ENCODE measurements at places on chromosomes 5 and 9.

DNA sequence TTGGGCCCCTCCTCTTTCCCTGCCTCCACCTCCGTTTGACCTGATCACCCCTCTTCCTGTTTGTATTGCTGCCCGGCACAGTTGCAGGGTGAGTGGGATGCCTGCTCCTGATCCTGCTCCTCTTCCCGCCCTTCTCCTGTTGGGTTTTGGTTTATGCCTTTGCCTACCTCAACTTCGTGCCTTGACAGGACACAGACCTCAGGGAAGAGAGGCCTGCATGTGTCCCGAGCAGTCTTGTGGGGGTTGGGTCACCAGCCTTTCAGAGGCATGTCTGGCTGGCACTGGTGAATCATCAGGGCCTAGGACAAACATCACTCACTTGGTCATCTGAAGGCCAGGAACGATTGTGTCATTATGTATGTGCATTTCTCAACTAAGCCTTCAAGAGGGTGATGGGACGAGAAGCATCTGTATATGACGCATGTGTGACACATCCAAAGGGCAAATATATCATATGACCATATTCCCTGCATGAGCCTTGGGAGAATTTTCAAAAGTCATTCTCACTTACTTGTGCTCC is 56.9 kb downstream of the NPR3 start:
- no peak for DNase-seq

DNA sequence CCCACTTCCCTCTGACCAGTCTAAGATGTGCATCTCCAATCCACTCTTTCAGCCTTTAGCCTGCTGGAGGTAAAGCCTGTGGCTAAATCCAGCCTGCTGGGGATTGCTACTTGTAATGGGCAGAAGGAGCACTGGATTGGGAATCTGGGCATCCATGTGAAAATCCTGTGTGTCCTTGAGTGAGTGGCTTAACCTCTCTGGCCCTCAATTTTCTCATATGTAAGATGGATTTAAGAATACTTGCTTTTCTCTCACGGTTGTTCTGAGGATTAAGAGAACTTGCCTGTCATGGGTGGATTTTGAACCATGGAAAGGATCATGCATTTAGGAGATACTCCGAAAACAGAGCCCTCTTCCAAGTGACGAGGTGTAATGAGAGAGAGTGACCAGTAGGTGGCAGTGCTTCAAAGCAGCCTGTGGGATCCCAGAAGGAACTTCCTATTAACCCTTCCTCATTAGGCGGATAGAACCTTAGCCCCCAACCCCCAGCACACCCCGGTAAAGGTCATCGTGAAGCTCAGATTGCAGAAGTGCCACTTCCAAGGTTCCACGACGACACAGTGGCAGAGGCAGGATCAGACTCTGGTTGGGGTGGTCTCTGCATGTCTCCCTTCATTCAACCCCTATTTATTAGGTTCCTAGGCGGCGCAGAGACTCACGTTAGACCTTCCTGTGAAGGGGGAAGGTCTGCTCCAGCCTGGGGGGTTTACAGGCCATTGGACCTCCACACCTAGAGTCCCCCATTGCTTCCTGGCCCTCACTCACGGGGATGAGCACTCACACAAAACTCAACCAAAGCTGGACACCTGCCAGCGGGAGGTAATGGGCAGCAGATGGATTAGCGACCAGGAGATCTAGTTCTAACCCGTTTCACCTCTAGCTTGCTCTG is 68.7 kb upstream of the ZNF618 start:
- DNase-seq, result no peak

- no peak for DNase-seq
These were observed 200.0 kb downstream of the ACTL7B start for GRCh38 chr9:108655818-108656217.

- DNase-seq, result no peak
These were observed 29.8 kb downstream of the ANKRD33B start for GRCh38 chr5:10593531-10594181.

- no peak for DNase-seq
These were observed 350.5 kb downstream of the ADGRV1 start for GRCh38 chr5:90909101-90909503.

GRCh38 chr5:154090656-154091055 is 51.9 kb downstream of the MFAP3 start:
- DNase-seq, result no peak

DNA sequence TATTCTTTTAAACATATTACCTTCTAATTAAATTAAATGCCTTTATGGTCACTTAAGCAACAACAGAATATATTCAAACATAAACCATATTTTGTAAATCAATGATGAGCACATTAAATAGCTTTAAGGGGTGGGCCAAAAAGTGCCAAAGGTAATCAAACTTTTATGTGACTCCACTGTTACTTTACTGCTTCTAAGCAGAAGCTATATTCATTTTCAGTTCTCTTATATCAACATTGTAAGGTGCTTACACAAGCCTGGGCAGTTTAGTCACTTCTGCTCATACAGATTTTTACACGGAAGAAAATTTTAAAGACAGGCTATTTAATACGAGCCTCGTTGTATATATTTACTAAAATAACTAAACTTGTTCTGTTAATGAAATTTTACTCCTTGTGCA is 29.9 kb downstream of the RFX3 start:
- no peak for DNase-seq
